Hematopoietic multipotent progenitor cell (in vitro differentiated cells): ENCODE measurements at places on chromosomes 4 and X. TPM values are rescaled to one million over a fixed set of nuclear protein-coding genes. Genes with fewer than 3 reads are reported as not detected.

- no peak for DNase-seq
These were observed 342.5 kb upstream of the GATB start for GRCh38 chr4:152103181-152103901.

CPZ gene
- not detected for total RNA-seq

DNA sequence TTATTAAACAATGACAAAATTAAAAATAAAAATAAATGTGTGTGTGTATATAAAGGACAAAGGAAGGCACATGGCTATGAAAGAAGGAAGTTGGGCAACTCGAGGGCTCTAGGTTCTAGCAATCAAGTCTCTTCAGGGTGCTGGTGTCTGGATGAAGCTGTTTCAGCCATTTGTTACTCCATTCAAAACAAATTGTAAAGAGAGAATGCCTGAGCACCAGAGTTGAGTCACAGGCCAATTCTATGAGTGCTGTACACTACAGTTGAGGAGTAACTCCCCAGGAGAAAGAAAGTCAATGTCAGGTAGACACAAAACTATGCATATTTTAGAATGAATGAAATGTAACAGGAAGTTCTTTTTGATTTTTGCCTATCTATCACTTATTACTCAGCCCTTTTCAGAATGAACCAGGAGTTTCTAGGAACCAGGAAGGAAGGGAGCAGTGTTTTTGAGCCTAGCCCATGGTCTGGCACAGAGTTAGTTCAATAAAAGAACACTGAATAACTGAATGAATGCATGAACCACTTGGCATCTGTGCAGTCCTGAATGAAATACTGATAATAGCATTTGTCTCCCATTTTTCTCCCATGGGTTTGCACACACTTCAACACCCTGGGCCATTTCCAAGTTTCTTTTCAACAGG is 151.7 kb upstream of the CPEB2 start:
- DNase-seq: no peak

GRCh38 chr4:158131027-158131426 is 41.8 kb downstream of the GASK1B start:
- no peak for DNase-seq

KIT gene
- 45.2 TPM for total RNA-seq

DNA sequence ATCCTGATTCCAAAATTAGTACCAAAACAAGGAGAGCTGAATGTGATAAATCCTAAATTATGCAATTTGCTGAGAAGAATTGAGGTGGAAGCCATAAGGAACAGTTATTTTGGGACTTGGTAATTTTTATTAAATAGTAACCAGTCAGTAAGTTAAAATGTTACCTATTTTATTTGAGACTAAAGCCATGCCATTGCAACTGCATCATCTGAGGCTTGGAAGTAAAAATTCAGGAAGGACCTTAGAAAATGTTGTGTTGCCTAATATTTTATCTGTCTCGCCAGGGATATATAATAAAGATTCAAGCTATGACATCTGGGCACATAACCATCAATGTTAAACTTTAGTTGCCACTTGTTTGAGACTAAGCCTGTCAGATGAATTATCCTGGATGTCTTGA is 341.3 kb upstream of the MAGEB16 start:
- DNase-seq: no peak
